ENCODE measurements at places on chromosomes 16 and 17.

DNA sequence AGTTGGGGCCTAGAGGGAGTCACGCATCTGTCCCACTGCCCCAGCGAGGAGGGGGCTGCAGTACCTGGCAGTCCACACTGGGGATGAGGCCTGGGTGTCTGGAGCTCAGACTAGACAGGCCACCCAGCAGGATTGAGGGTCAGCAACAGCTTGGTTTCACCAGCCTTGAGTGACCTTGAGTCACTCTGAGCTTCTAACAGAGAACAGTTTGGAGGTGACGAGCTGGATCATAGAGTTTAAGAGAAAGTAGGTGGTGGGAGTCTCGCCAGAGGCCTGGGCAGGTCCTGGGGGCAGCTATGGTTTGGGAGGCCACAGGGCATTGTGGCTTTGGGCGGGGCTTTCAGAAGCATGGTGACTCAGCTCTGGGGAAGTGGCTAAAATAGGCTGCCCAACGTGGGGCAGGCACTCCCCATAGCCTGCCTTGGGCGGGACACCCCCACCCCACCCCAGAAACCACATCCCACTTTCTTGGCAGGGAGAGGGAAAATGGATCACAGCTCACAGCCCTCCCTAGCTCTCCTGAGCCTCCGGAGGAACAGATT, 20.5 kb downstream of the CDC42EP4 start:
- DNase-seq: no peak

DNA sequence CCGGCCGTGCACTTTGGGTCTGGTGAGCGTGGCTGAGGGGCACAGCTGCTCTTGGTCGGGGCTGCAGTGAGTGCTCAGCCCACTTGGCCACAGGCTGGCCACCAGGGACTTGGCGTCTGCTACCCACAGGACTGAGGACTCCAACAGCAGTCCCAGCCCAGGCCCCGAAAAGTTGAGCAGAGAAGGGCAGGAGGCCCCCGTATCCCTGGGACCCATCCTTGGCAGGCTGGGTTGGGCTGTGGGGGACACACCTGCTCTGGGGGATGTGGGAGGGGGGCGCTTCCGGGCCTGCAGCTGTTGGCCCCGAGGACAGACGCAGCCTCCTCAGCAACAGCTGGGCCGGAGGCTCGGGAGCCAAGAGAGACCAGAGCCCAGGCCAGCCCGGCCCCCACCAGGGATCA, 19.4 kb upstream of the SSTR5 start:
- DNase-seq: no peak

DNA sequence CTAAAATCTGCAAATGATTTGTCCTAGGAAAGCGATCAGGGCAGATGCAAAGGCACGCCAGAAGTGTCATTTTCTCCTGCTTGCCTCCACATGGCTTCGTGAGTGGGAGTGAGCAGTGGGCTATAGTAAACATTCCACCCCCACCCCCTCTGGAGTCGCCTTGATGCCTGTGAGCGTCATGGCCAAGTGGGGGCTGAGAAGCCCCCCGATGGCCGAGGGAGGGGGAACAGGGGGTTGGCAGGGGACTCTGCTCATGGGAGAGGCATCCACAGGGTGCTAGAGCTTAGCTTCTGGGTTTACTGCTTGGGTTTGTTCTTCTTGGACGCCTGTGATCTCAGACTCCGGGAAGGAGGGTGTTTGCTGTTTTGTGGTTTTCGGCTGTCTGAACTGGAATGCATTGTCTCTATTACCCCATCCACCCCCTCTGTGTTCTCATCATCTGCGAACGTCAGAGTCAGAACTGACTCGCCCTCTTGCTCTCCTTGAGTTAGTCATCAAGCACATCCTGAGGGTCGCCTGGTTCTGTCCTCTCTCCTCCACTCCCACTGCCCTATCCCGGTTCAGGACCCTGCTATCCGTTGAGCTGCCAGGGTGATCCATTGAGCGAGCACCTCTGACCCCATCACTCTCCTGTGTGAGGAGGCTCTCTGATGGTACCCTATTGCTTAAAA, 15.4 kb downstream of the TNS4 start:
- peak; percentile 62 for DNase-seq

DNA sequence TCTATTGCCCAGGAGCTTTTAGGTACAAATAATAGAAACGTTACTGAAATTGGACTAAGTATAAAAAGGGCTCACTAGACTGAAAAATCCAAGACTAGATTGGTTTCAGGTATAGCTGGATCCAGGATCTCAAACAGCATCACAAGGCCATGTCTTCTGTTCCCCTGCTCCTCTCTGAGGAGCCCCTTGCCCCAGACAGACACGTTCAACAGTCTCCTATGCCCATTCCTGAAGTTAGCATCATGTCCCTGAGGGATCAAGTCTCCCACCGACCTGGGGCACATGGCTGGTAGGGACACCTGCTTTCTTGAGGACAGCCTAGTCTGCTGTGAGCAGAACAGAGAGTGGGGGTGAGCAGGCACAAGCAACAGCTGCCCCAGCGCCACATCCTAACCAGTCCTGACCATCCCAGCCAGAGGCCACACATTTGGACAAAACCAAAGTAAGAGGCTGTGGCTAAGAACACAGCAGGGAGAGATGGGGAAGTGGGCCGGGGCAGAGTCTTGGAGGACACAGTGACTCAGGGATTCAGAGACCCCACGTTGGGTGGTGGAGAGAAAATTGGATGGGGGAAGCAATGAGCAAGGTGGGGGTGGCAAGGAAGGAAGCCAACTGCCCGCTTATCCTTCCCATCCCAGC, 10.5 kb upstream of the MMP2 start:
- DNase-seq: no peak

- no peak for DNase-seq
Observed at GRCh38 chr17:20187049-20187448, 177.9 kb downstream of the SPECC1 start.

DNA sequence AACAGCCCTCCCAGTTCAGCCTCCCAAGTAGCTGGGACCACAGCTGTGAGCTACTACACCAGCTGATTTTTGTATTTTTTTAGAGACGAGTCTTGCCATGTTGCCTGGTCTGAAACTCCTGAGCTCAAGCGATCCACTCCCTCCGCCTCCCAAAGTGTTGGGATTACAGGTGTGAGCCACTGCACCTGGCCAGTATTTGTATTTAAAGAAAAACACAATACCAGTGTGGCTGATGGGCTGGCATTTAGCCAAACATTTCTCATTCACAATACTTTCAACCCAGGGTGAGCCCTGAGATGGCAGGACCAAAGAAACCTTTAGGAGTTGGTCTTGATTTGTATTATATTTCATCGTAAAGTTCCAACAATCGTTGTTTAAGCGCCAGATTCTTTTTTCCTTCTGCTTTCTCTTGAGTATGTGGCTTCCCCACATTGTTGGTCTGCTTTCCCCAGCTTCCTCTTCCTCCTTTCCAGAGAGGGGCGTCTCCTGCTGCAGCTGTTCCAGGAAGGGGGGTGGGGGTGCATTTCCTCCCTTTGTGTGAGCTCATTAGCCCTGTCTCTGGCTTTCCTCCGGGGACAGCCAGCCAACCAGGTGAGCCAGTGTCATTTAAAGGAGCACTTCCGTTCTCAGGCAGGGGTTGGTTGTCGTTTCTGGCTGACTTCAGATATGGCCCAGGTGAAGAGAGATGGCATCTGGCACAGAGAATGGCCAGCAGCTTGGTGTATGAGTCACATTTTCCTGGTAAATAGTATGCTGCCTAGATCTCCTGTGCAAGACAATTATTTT, 79.9 kb downstream of the GPRC5B start:
- DNase-seq: peak; percentile 24

GRCh38 chr17:16269658-16270057, 52.6 kb downstream of the PIGL start:
- DNase-seq: no peak

DNA sequence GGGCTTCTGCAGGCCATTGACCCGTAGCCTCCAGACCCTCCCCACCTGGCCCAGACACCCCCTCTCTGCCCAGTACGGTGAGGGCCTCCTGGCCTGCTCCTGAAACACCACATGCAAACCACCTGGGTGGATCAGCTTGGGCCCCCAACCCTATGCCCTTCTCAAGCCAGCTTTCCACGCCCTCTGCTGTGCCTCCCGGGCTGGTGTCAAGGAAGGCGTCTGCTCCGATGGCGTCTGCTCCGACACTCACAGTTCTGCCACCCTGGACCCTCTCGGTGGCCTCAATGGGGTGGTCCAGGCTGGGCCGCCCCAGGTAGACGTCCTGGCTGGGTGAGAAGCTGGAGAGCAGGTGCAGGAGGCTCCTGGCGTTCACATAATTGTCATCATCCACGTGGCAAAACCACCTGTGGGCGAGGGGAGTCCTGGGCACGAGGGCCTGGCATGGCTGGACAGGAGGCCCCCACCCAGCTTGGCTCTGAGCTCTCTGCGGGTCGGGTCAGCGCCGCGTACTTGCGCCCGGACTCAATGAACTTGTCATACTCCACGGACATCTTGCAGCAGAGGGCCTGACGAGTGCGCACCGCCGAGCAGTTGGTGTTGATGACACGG, 1.4 kb downstream of the RFNG start:
- DNase-seq: no peak

- peak; percentile 48 for DNase-seq
Observed at GRCh38 chr17:76727745-76728456, 1.3 kb downstream of the METTL23 start.

All from activated T-cell treated with anti-CD3 and anti-CD28 coated beads, Interleukin-2, amount 50 U/mL, for 48 hours (primary cell).